ENCODE measurements at places on chromosomes 3 and 15.

- no peak for DNase-seq
Observed at GRCh38 chr3:24387000-24387399, 107.7 kb downstream of the THRB start.

DNA sequence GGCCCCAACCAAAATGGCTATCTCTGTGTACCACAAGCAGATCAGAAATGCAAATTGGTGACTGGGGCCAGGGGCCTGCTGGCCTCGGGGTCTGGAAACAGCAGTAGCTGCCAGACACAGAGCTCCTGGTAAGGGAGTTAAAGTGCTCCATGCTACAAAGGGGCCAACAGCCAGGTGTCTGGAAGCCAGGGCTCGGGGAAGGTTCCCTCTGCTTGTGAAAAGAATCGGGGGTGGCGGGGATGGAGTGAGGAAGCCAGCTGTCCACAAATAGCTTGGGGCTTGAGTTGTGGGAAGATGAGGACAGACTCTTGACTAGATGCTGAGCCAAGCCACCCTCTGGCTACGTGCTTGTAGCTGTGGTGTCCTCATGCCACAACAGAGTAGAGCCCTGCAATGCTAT lies 39.3 kb downstream of the CHRD start:
- DNase-seq: no peak

GRCh38 chr15:32704395-32704981 lies 13.3 kb upstream of the GREM1 start:
- no peak for DNase-seq

- no peak for DNase-seq
Observed at GRCh38 chr3:62451211-62451887, 78.0 kb upstream of the FEZF2 start.

GRCh38 chr3:13947912-13948311 lies 68.0 kb upstream of the WNT7A start:
- no peak for DNase-seq

- DNase-seq: no peak
Observed at GRCh38 chr3:46281551-46281950, 39.3 kb downstream of the CCR3 start.

DNA sequence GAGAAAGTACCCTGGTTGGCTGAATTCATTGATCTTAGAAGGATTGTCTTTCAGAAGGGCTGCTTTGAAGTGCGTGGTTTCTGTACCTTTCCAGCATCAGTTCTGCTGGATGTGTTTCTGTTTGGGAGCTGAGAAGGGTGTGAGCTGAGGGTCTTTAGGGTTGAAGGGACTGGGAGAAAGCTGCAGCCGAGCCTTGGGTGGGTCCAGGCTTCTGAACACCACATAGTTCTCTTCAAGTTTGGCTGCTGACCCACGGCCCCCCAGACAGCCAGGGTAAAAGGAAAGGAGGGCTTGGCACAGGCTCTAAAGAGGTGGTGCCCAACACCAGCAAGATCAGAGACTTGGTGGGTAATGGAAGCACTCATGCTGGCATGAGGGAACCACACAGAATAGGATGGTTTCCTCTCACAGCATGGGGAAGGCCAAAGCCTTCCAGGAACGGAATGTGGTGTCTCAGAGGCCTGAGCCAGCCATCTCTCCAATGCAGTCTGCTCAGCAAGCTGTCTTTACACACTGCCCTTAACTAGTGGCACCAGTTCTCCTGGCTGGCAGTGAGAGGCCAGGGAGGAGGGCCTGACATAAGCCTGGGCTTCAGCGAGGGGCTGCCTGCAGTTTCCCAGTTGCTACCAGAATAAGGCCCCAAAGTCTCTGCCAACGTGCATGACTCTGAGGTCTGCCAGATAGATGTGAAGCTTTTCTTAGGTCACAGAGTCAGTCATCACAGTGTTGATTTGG lies 239.0 kb upstream of the TRIM42 start:
- no peak for DNase-seq

- no peak for DNase-seq
Observed at GRCh38 chr3:157122832-157123427, 37.0 kb downstream of the CCNL1 start.

DNA sequence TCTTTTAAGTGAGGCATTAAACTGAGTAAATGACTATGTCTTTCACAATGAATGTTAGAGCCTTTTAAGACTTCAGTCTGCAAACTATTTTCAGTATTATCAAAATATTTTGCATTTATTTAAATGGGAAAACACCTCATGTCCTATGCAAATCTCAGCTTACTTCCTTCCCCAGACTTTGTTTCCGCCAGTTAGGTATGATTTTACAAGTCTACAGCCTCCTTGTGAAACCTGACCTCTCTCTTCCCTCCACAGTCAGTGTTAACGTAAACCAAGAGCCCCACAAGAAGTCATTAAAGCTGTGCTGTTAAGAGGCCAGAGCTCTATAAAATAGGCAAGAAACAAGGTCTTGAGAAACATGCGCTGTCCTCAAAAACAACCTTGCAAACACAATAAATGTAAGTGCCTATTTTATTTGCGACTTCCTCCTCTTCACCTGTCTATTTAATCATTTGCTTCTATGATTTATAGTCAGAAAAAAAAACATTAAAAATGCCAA lies 48.3 kb downstream of the PRTG start:
- no peak for DNase-seq

GRCh38 chr3:127637971-127638370 lies 9.0 kb downstream of the PODXL2 start:
- DNase-seq: no peak

- DNase-seq: no peak
Observed at GRCh38 chr15:93233710-93234109, 144.7 kb upstream of the RGMA start.

- DNase-seq: no peak
Observed at GRCh38 chr15:71874245-71874644, 63.9 kb downstream of the NR2E3 start.

DNA sequence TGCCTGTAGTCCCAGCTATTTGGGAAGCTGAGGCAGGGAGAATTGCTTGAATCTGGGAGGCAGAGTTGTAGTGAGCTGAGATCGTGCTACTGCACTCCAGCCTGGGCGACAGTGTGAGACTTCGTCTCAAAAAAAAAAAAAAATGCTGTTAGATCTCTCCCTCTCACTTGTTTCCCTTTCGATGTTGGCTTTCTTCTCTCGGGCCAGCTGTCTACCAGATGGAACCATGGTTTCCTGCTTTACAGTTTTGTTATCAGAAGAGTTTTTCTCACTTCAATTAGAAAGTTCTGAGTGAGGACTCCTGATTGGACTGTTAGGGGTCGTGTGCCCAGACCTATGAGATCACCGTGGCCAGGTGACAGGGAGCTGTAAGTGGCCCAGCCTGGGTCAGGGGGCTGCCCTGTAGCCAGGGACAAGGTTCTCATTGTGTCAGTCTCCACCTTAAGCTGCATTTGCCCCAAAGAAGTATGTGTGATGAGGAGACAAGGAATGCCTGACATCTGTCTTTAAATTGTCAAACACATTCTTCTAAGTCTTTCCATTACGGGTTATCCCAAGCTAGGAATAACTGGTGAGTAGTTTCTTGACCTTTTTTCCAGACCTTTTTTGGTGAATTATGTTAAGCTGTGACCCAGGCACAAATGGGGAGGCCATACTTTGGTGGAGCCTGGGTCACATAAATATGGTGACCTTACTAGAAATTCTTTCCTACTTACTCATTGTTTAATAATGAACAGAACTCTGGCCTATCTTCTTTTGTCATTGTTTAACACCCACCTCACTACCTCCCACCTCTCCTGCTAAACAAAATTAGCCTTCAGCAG lies 25.2 kb downstream of the SNAPC5 start:
- no peak for DNase-seq

DNA sequence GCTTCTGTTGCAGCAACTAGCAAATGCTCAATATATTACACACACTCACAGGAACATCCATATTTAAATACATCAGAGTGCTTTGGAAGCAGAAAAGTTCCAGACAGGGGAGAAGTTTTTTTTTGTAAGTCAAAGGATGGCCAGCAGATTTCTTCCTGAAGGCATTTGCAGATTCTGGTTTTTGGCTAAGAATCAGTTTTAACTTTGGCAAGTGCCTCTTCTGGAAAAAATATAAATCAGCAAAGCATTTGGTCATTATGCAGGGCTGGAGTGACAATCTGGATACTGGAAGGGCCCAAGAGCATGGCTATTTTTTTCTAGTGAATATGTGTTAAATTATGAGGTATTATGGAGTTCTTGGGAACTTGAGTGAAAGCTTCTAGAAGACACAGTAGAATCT lies 495.3 kb upstream of the ARPP21 start:
- DNase-seq: no peak

GRCh38 chr3:77283108-77283507 lies 243.2 kb downstream of the ROBO2 start:
- no peak for DNase-seq

- DNase-seq: no peak
Observed at GRCh38 chr3:131277836-131278497, 103.6 kb upstream of the NUDT16 start.

GRCh38 chr3:60140160-60140559 lies 1090.3 kb upstream of the CFAP20DC start:
- no peak for DNase-seq

DNA sequence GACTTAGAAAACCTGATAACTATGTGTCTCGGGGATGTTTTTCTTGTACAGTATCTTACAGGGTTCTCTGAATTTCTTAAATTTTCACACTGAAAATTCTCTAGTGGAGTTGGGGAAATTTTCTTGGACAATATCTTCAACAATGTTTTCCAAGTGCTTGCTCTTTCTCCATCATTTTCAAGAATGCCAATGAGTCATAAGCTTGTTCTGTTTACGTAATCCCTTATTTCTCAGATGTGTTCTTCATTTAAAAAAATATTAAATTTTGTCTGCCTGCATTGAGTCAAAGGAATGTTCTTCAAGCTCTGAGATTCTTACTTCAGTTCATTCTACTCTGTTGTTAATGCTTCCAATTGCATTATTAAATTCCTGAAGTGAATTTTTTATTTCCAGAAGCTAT lies 21.9 kb upstream of the PLSCR2 start:
- no peak for DNase-seq

DNA sequence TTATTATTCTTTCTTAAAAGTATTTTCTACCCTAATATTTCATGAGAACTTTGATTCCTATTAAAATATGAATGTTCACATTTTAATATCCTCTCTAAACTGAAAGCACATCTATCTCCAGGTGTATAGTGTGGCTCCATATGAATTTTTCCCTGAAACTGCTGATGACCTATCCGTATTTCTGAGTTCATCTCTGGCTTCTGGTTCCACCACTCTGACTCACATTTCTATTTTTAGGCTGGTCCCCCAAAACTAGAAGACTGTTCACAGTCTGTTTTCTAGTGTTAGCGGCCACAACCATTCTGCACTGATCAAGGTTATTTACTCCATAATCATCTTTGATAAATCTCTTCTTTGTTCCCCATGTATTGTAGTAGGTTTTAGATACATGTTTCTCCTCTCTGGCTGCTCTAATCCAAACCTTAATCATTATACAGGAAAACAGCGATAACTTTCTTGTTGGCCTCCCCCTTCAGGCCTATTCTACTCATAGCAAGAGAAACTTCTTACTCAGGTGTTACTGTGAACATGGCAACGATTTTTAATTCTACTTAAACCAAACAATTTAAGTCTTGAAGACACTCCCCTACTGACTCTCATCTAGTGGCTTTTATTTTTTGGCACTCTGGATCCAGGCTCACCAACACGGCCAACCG lies 12.8 kb downstream of the ADPGK start:
- no peak for DNase-seq

DNA sequence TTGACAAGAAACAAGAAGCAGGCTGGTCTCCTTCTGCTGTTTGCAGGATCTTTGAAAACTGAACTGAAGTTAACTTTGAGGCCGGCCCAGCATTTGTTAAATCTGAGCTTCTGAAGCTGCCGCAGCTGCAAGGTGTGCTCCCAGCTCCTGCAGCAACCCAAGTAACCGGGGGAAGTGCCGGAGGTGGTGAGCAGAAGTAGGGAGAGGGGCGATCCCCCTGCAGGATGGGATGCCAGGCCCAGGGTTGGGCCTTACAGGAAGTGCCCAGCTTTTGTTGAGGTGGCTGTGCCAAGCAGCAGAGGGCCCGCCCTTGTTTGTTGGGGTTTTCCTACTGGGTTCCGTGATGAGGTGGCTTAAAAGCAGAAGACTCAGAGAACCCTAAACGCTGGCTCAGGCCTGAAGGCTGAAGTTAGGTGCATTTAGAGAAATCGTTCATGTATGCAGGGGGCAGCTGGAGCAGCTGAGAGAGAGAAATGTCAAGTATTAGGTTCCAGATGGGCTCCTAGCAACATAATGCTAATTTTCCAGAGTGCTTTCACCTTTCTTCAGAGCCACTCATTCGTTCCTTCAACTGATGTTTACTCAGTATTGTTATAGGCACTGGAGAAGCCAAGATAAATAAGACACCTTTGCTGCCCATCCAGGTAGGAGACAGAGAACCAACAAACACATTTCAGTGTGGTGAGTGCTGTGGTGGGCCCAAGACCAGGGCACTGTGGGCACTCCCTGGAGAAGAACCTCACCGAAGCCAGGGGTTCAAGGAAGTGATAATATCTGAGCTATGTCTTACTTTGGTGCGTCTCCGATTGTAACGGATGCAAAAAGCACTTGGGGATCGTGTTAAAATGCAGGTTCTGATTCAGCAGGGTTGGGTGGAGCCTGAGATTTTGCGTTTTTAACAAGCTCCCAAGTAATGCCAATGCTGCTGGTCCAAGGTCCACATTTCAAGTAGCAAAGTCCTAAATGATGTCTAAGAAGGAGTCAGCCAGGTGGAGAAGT lies 42.2 kb upstream of the PLCL2 start:
- DNase-seq: peak; percentile 24

- no peak for DNase-seq
Observed at GRCh38 chr3:167437428-167438139, 36.3 kb downstream of the SERPINI2 start.

- DNase-seq: no peak
Observed at GRCh38 chr3:148953094-148953493, 38.2 kb upstream of the GYG1 start.

DNA sequence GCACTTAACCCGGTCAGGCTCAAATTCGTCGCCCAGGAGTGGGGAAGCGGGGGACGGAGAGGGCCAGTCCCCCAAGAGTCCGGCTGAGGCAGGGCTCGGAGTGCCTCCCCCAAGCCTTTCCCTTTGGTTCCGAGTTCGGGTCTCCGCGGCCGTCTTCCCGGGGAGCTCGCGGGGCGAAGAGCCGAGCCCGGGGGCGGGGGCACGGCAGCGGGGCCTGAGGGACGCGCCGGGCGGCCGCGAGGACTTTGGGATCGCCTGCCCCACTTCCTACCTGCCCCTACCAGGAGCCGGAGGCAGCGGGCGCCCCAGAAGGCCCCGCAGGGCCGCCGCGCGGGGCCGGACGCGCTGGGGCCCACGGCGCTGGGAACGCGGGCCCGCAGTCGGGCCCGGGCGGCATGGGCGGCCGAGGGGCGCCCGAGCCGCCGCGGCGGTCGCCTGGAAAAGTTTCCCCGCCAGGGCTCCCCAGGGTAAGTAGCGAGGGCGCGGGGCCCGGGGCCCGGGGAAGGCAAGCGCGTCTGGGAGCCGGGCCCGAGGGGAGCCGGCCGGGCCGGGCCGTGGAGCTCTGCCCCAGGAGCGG lies 2.8 kb downstream of the FURIN start:
- DNase-seq: no peak
